A549 treated with AZD2906 at 1 μM for 4 hours (cell line): ENCODE measurements at places on chromosomes 12 and 14. TPM values are rescaled to one million over a fixed set of nuclear protein-coding genes. Genes with fewer than 3 reads are reported as not detected.

The SALL2 gene
- total RNA-seq = 0.57 to 0.86 TPM (median 0.71 TPM) in 5 replicates

The CLMN gene
- total RNA-seq = 4.8 to 8.1 TPM (median 6.9 TPM) in 5 replicates

The ADAM20 gene
- total RNA-seq = 0.02 to 0.03 TPM in 2 of 5 replicates, not detected in the others

The INTS13 gene
- 19.1 to 26.9 TPM (median 22.5 TPM) in 5 replicates for total RNA-seq

The DEGS2 gene
- 1.5 to 3.7 TPM (median 3.0 TPM) in 5 replicates for total RNA-seq

The STRAP gene
- 184 to 209 TPM (median 190 TPM) in 5 replicates for total RNA-seq

The PLCZ1 gene
- not detected in 5 replicates for total RNA-seq

The LPAR5 gene
- 0.53 to 0.92 TPM (median 0.65 TPM) in 5 replicates for total RNA-seq

The MFAP5 gene
- 0.07 to 0.28 TPM (median 0.17 TPM) in 5 replicates for total RNA-seq

The IGFBP6 gene
- total RNA-seq = 143 to 250 TPM (median 245 TPM) in 5 replicates

The TCL1A gene
- total RNA-seq = not detected in 5 replicates

The SPX gene
- 3.9 to 4.5 TPM (median 4.1 TPM) in 5 replicates for total RNA-seq

The BCL11B gene
- 0.23 to 0.34 TPM (median 0.26 TPM) in 5 replicates for total RNA-seq

The FITM1 gene
- total RNA-seq = 0.10 to 0.13 TPM in 2 of 5 replicates, not detected in the others

The AICDA gene
- total RNA-seq = 0.11 to 0.26 TPM (median 0.15 TPM) in 5 replicates

The GALNT16 gene
- 2.6 to 3.1 TPM (median 2.7 TPM) in 5 replicates for total RNA-seq

The CLEC4E gene
- total RNA-seq = 0.16 to 0.66 TPM (median 0.22 TPM) in 5 replicates

The GPR65 gene
- not detected in 5 replicates for total RNA-seq

The RIC8B gene
- 7.9 to 9.2 TPM (median 8.0 TPM) in 5 replicates for total RNA-seq

The AMN gene
- 0.14 to 0.48 TPM (median 0.28 TPM) in 5 replicates for total RNA-seq

The KRT77 gene
- not detected in 5 replicates for total RNA-seq

The AKAP3 gene
- total RNA-seq = 0.06 to 0.19 TPM (median 0.11 TPM) in 5 replicates

The CLEC2D gene
- total RNA-seq = 0.35 to 0.89 TPM (median 0.39 TPM) in 5 replicates

The KERA gene
- not detected in 5 replicates for total RNA-seq

The BMAL2 gene
- 11.3 to 17.4 TPM (median 13.6 TPM) in 5 replicates for total RNA-seq

The GNB3 gene
- total RNA-seq = 0.92 to 2.1 TPM (median 1.4 TPM) in 5 replicates

The RESF1 gene
- total RNA-seq = 12.7 to 21.2 TPM (median 15.1 TPM) in 5 replicates

The FOXJ2 gene
- total RNA-seq = 7.4 to 10.3 TPM (median 9.3 TPM) in 5 replicates

The TMEM106C gene
- total RNA-seq = 120 to 140 TPM (median 124 TPM) in 5 replicates

The PPP4R4 gene
- 0.36 to 0.48 TPM (median 0.44 TPM) in 5 replicates for total RNA-seq

The SPPL3 gene
- total RNA-seq = 45.2 to 55.1 TPM (median 53.5 TPM) in 5 replicates

The CDH24 gene
- total RNA-seq = 2.5 to 4.6 TPM (median 4.4 TPM) in 5 replicates

The TMEM119 gene
- 0.03 to 0.21 TPM (median 0.09 TPM) in 3 of 5 replicates, not detected in the others for total RNA-seq

The RXYLT1 gene
- 23.2 to 24.3 TPM (median 24.0 TPM) in 5 replicates for total RNA-seq

The SCN8A gene
- 1.1 to 1.8 TPM (median 1.6 TPM) in 5 replicates for total RNA-seq

The HOXC11 gene
- total RNA-seq = 0.59 to 0.85 TPM (median 0.80 TPM) in 5 replicates

The CLEC1B gene
- total RNA-seq = not detected in 5 replicates

The OTOGL gene
- 0.02 TPM in 1 of 5 replicates, not detected in the others for total RNA-seq

The CABP1 gene
- 0.15 to 0.40 TPM (median 0.25 TPM) in 5 replicates for total RNA-seq

The PRB3 gene
- not detected in 5 replicates for total RNA-seq

The ANKRD9 gene
- 4.3 to 12.3 TPM (median 11.3 TPM) in 5 replicates for total RNA-seq

The RHEBL1 gene
- 3.2 to 5.1 TPM (median 4.1 TPM) in 5 replicates for total RNA-seq

The SYNE3 gene
- 0.53 to 0.87 TPM (median 0.72 TPM) in 5 replicates for total RNA-seq

The NRXN3 gene
- total RNA-seq = 0.52 to 0.95 TPM (median 0.81 TPM) in 5 replicates

The EFS gene
- not detected in 5 replicates for total RNA-seq

The STYK1 gene
- 0.16 to 0.28 TPM (median 0.18 TPM) in 5 replicates for total RNA-seq
